ENCODE measurements at places on chromosomes 5 and 9.
A peak's percentile ranks its signal among the peaks of the same experiment; 100 is the strongest.

DNA sequence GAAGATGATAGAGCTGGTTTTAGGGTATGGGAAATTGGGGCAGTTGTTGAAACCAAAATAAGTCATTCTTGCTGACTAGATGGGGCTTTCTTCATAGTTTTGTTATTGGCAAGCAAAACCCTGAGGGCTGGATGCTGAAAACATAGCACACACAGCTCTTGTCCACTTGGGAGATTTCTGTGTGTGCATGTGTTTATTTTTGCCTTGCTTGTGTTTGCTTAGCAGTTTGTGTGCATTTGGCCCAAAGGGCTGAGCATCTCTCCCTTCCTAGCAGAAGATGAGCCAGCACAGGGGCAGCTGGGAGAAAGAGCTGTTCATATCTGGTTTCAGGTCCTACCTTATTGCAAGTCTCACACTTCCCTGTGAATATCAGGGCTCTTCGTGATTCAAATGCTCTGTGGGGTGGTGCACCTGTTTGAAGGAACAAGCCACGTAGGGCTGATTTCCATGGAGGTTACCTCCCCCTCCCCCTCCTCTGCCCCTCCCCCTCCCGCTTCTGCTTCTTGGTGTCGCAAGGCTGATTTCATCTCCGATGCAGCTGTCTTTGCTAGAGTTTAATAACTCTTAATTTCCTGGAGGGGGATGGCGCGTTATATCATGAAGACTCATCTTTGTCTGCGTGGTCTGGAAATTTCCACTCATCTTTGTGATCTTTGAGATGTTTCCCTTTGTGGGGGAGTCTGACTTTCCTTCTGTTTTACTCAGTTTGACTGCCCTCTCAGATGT lies 296.5 kb downstream of the ARHGAP26 start:
- DNase-seq, result no peak

GRCh38 chr9:93308158-93308602 lies 124.2 kb downstream of the WNK2 start:
- no peak for DNase-seq

DNA sequence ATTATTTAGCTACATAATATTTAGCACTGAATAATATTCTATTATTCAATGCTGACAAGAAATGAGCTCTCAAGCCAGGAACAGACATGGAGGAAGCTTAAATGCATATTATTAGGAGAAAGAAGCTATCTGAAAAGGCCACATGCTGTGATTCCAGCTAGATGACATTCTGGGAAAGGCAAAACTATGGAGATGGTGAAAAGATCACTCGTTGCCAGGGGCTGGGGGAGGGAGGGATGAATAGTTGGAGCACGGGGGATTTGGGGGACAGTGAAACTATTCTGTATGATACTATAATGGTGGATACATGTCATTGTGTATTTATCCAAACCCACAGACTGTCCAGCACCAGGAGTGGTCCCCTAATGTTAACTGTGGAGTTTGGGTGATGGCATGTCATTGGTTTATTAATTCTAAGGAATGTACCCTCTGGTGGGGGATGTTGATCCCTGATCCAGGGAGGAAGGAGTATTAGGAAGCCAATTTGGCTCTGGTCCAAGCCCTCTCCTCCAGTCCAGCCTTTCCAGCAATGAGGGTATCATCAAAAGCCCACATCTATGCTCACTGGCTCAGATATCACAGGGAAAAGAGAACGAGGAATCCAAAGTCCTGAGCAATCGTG lies 162.5 kb downstream of the COL23A1 start:
- DNase-seq, result no peak

- no peak for DNase-seq
These were observed 37.3 kb downstream of the COL5A1 start for GRCh38 chr9:134678666-134679443.

GRCh38 chr9:14403081-14403480 lies 89.1 kb upstream of the NFIB start:
- no peak for DNase-seq

- peak; percentile 42 for DNase-seq
These were observed 246.0 kb upstream of the NUDT12 start for GRCh38 chr5:103808464-103809106.

- no peak for DNase-seq
These were observed 14.8 kb downstream of the IL9 start for GRCh38 chr5:135880801-135881200.

DNA sequence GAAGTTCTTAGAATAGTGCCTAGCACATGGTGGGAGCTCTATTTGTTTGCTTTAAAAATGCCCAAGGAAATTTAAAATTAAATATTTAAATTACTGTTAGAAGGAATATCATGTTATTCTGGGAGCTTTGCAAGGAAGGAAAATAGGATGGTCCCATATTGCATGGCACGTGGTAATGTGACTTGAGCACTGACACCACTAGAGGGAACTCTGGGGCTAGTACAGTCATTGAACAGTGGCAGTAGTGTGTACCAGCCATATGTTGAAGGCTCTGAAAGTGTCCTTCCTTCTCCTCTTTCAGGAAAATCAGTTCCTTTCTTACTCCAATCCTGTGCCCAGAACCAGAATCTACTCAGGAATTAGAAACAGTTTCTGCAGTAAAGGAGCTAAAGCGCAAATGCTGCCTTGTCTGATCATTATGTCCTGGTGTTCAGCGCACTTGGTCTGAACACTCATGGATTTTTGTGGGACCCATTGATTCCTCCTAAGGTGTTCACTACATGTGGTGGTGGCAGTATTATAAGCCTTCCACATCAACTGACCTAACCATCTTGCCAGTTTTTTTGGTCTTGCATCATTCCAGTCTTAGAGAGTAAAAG lies 54.1 kb downstream of the GDA start:
- no peak for DNase-seq

DNA sequence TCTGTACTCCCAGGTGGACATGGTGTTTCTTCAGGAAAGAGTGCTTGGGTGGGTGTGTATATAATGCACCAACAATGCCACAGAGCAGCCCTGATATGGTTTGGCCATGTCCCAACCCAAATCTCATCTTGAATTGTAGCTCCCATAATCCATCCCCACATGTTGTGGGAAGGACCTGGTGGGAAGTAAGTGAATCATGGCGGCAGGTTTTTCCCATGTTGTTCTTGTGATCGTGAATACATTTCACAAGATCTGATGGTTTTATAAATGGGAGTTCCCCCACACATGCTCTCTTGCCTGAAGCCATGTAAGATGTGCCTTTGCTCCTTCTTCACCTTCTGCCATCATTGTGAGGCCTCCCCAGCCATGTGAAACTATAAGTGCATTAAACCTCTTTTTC lies 158.5 kb downstream of the NR3C1 start:
- no peak for DNase-seq

DNA sequence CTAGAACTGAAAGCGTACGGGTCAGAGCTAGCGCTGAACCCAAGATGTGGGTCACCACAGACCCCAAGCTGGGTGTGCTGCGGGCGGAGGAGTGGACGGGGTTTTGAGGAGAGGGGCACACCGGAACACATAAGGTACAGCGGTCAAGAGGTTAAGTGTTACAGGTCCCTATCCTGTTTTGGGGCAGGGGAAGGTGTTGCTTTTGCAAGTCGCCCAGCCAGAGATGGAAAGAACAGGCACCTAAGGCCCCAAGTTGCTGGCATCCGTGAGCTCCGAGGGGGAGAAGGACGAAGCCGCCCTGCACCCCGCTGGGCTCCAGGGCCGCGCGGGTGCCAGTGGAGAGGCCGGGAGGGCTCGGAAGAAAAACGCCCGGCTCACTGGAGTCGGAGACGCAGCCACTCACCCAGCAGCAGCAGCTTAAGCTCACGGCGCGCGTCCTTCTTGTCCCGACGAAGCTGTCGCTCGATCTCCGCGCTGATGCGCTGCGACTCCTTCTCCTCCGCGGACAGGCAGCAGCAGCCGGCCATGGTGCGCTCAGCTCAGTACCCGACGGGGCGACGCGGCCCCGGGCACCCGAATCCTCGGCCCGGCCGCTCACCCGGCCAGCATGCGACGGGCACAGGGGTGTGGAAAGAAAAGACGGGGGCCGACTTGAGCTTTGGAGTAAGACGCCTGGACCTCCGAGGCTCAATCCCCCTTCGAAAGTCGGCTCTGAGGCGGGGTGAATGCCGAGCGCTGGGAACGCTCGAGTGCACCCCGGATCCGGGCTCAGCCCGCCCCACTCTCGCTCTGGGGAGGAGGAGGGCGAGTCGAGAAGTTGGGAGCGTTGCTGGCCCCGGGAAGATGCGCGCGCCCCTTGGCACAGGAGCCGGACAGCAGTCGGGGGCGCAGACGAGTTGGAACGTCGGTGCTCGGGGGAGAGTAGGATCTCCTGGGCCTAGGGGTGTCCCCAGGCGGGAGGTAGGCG lies 572 bp downstream of the GNA14 start:
- peak; percentile 57 for DNase-seq

DNA sequence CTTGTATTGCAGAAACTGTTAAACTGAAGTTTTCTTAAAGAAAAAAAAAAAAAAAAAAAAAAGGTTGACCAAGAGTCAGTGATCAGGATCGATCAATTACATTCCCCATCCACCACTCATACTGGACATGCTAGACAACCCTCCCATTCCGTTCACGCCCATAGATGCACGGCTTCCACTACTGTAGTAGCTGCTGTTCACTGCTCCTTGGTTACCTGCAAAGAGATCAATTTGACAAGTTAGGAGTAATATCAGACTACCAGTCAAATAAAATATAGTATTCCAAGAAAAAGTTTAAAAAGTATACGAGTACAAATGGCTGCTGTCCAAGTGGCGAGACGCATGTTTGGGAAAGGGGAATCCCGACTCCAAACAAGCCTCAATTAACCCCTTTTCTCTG lies 8.7 kb downstream of the HNRNPH1 start:
- no peak for DNase-seq

GRCh38 chr5:144315994-144316634 lies 145.4 kb downstream of the KCTD16 start:
- no peak for DNase-seq

DNA sequence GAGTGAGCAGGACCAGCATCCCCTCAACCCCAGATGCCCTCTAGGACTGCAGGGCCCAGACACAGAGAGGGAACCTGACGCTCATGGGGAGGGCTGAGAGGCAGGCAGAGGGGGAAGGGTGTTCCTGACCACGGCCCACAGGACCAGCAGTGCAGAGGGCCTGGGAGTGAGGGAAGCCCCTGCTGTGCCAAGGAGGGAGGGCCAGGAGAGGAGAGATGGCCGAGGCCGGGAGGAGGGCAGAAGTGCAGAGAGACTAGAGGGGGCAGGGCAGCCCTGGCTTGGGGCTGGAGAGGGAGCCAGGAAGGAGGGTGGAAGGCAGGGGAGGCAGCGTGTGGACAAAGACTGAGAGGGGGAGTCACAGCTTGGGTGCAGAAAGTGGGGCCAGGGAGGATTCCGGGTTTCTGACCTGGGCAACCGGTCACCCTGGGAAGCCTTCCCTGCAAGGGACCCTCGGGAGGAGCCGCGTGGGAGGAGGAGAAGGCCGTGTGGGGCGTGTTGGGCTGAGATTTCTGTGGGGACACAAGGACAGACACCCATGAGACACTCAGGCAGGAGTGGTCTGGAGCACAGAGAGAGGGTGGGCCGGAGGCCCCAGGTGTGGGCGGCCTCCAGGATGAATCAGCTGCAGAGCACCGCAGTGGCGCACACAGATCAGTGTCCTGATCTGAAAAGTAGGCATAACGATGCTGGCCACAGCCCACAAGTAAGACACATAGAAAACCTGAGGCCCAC lies 117.5 kb downstream of the ADAMTS2 start:
- no peak for DNase-seq

DNA sequence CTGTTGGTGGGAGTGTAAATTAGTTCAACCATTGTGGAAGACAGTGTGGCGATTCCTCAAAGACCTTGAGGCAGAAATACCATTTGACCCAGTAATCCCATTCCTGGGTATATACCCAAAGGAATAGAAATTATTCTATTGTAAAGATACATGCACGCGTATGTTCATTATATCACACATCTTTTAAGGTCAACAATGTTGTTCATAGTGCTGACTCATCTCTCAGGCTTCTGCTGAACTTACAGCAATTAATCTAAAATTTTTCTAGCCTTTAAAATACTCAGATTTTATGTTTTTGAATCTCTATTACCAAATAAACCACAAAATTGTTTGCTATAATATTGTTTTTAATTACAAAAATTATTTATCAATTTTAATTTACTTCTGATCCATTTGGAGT lies 38.8 kb upstream of the ZNF618 start:
- no peak for DNase-seq

DNA sequence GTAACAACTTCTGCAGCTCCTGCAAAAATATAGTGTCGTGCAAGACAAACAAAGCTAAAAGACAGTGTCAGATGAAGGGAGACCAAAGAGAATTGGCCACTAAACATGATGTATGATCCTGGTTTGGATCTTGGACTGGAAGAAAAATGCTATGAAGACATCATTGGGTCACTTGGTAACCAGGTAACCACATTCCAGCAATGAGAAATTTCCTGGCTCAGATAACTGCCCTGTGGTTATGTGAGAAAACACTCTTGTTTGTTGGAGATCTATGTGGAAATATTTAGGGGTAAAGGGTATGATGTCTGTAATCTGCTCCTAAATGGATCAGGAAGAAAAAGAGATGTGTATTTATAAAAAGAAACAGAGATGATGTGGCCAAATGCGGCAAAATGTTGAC lies 45.5 kb upstream of the ANKRD33B start:
- DNase-seq, result no peak

- DNase-seq, result no peak
These were observed 795 bp downstream of the DAB2IP start for GRCh38 chr9:121652021-121652837.

- DNase-seq, result no peak
These were observed 240.0 kb upstream of the ADAMTSL1 start for GRCh38 chr9:18233776-18234445.

DNA sequence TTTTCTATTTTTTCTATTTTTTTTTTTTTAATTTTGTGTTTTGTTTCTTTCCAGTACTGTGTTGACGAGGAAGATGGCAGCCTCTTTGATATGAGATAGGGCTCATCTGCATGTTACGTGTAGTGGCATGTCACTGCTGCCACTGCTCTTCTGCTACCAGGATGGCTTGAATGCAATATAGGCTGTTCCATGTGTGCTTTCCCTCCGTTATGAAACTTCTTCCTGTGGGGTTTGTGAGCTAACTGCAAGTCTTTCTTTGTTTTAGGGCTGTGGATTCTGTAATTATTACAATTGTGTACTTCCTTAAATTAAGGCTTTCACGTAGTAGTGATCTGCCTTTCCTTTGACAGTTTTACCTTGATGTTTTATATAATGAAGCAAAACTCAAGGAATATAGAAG lies 184.6 kb downstream of the KDM4C start:
- no peak for DNase-seq

DNA sequence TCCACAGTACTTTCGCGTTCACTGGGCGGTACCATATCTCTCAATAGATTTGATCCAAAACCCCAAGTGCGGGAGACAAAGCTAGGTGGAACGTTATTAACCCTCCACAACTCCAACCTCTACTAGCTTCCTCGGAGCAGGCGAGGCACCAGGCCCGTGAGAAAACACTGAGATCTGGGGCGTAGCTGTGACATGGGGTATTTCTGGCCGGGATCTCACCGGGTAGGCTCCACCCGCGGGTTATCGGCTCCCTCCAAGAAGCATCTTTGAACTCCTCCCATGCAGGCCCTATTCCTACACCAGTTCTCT lies 350 bp upstream of the SLC25A46 start:
- DNase-seq, result no peak

GRCh38 chr5:159650803-159651202 lies 265.5 kb upstream of the ADRA1B start:
- no peak for DNase-seq
